ENCODE measurements at places on chromosomes 5 and 9. TPM values are rescaled to one million over a fixed set of nuclear protein-coding genes. Genes with fewer than 3 reads are reported as not detected.

Gene DAPK1
- 0.48 TPM for total RNA-seq

DNA sequence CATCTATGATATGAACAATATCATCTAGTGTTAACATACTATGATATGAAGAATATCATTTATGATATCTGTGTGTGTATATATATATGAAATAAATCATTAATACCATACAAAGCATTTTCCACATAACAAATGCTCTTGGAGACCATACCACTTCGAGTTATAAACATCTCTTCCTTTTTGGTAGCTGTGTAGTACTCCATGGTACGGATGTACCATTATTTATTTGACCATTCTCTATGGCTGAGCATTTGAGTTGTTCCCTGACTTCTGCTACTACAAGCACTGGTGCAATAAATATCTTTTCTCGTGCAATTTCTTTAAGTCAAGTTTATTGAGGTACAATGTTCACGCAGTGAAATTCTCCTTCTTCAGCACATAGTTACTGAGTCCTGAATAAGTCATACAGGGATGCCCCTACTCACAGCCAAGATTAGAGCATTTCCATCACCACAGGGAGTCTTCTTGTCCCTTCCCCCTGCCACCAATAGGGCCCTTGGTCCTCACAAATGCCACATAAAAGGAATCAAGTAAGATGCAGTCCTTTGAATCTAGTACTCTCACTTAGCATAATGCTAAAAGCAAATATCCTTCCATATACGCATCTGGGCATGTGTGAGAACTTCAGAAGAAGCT lies 75.2 kb upstream of the SLC25A48 start:
- no peak for DNase-seq

DNA sequence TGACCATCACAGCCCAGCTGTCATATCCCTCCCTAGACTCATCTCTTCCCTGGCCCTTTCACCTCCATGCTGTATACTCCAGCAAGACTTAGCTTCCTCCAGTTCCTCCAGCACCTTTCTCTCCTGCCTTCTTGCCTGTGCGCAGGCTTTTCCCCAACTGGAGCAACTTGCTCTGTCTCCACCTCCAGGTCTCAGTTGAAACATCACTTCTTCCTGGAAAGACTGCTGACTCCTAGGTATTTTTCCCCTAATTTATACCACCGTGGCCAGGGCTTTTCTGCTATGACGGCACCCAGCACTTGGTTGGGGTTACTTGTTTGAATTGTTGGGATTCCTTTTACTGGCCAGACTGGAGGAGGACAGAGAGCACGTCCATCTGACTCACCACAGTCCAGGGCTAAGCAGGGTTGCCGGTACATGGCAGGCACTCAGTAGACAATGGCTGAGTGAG lies 67.5 kb downstream of the KCNIP1 start:
- peak; percentile 53 for DNase-seq

- no peak for DNase-seq
Measured at GRCh38 chr5:24816206-24816605, 171.4 kb upstream of the CDH10 start.

Gene ASPN
- 6.7 TPM for total RNA-seq

All from HFFc6 (cell line).